ENCODE measurements at places on chromosomes 12 and 14.

GRCh38 chr14:53952533-53952932 lies 4.1 kb downstream of the BMP4 start:
- DNase-seq = no peak

DNA sequence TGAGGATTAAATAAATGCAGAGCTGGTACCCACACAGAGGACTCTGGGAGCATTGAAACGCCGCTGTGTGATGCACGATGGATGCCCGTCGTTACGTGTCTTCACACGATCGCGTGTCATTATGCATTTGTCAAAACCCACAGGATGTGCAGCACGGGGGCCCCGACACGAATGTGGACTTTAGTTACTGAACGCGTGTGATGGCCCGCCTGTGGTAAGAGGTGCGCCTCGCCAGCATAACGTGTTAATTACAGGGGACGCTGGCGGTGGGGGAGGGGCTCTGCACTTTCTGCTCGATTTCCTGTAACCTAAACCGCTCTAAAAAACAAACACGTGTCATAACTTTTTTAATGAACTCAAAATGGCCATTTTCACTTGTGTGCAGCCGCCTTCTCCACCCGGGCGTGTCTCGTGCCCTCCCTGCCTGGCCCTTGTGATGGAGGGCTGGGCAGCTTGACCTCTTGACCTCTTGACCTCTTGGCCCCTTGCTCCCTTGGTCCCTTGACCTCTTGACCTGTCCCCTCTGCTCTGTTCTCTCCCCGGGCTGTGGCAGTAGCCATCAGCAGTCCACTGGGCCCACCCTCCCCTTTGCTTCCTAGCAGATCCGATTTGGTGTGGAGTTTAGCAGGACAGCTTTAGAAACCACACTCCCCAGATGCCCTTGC lies 33.7 kb upstream of the GALNT9 start:
- no peak for DNase-seq

GRCh38 chr14:70064136-70064865 lies 124.5 kb downstream of the SLC8A3 start:
- DNase-seq = no peak

DNA sequence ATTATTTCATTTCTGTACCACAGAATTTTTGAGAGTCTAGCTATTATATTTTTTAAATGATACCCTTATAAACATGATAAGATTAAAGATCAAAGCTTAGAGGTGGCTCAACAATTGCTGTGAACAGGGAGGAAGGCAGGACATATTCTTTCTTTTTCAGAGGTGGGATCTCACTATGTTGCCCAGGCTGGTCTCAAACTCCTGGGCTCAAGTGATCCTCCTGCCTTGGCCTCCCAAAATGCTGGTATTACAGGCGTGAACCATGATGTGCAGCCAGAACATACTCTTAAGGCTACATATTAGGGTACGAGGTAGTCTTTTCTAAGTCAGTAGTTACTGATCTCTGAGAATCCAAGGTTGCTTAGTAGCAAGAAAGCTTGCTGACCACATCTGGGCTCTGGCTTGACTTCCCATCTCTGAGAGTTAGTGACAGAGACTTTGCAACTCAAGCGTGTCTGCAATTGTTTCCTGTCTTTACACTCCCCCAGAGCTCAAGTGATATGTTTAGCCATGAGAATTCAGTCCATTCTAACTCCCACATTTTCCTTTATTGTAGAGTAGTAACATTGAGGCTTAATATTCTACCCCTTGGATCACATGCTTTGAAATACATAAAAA lies 8.6 kb downstream of the RAB5B start:
- DNase-seq = peak; percentile 69

- DNase-seq = no peak
Measured at GRCh38 chr12:65896743-65897142, 72.5 kb downstream of the HMGA2 start.

GRCh38 chr12:130162267-130162666 lies at the start of gene FZD10:
Gene FZD10 (plus strand): TSS chr12:130162464. CDS start chr12:130162943, 479 bp downstream.
- DNase-seq = no peak

- DNase-seq = no peak
Measured at GRCh38 chr14:103856607-103857006, 9.2 kb upstream of the PPP1R13B start.

GRCh38 chr12:49962861-49963765 lies 1.4 kb downstream of the AQP5 start:
- DNase-seq = no peak

GRCh38 chr14:76644855-76645518 lies 116.3 kb upstream of the VASH1 start:
- peak; percentile 52 for DNase-seq

DNA sequence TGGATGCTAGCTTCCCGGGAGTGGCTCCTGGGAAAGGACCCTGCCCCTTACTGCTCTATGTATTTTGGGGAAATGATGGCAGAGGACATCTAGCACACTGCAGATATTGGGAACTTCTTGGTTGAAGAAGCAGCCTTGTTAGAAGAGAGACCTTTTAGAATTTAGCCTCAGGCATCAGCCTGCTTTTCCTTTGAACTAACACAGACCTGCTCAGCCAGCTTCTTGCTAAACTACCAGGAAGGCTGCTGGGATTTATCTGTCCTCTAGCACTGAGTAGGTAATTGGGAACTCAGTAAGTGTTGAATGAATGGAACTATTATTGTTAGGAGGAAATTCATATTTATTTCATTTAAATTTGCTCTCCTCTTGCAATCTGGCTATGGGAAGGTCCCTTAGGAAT lies 77.3 kb downstream of the DRAM1 start:
- no peak for DNase-seq

DNA sequence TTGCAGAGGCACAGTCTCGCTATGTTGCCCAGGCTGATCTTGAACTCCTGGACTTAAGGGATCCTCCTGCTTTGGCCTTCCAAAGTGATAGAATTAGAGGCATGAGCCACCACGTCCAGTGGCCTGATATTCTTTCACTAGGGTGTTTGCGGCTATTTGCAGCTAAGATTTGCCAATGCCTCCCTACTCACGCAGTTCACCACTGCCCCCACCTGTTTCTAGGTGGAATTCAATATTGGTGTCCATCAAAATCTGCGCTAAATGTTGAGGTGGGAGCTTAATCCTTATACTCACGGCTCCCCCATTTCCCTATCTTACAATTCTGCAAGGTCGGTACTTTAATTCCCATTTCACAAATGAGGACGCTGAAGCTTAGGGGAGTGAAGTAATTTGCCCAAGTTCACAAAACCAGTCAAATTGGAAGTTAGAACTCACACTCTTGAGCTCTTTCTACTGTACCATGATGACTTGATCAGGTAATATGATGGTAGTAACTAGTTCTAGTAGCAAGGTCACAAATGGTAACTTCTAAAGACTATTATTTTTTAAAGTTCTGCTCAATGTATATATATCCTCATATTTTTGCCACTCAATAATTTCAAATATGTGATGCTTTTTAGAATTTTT lies 22.1 kb upstream of the LRRC9 start:
- DNase-seq = peak; percentile 13

Measured in GM10248 (cell line).